ENCODE measurements at places on chromosomes 16 and 17.

DNA sequence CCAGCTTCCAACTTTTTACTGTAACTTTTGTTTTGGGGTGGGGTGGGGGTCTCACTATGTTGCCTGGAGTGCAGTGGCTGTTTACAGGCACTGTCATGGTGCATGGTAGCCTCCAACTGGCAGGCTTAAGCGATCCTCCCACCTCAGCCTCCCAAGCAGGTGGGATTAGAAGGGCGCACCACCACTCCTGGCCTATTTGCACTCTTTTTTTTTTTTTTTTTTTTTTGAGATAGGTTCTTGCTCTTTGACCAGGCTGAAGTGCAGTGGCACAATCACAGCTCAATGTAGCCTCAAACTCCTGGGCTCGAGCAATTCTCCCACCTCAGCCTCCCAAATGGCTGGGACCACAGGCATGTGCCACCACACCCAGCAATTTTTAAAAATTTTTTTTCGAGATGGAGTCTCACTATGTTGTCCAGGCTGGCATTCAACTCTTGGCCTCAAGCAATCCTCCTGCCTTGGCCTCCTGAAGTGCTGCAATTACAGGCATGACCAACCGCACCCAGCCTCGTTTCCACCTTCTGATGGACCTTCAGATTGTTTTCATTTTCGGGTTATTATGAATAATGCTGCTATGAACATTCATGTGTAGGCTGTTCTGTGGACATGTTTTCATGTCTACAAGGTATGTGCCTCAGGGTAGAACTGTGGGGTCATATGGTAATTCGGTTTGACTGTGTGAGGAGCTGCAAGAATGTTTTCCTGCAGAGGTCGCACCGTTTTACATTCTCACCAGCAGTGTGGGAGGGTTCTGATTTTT, 10.9 kb downstream of the TRAP1 start:
- no peak for DNase-seq

DNA sequence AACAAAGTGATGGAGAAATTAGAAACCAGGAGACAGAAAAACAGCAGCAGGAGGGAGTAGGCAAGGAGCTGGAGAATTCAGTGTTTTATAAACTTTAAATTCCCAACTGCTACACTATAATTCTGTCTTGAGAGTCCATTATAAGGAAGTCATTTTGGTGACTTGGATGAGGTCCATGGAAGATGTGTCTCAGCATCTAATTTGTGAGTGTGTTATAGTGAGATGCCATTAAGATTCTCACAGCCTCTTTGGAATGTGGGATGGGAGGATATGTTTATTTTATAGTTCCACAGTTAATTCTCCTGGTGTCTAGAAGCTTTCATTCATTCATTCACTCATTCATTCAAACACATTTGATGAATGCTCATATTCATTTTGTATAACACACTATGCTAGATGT, 206.0 kb upstream of the MYOCD start:
- no peak for DNase-seq

DNA sequence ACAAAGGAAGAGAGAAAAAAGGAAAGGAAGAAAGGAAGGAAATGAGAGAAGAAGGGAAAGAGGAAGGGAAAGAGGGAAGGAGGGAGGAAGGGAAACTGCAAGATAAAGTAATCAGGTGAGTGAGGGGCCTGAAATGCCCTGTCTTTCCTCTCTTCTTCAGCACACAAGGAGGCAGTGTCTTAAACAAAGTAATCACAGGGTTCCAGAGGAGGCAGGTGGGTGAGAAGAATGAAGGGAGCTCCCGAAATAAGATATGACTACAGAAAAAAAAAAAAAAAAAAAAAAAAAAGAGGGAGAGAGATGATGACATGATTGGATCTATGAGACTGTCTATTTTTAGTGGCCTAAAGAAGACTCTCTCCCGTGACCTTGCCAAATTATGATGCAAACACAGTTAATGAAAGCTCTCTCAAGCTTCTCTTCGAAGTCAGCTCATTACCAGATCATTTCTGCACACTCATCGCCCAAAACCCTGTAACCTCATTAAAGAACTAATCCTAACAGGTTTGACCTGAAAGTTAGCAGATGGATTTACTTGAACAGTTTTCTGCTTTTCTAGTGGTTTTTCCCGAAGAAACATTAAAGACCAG, 53.6 kb downstream of the CDH11 start:
- no peak for DNase-seq

GRCh38 chr16:4494746-4495490, 18.7 kb downstream of the HMOX2 start:
- DNase-seq: no peak

- DNase-seq: no peak
Measured at GRCh38 chr17:64384253-64385186, 6.1 kb downstream of the PECAM1 start.

- DNase-seq: no peak
Measured at GRCh38 chr17:79790805-79791734, 5.8 kb downstream of the CBX8 start.

DNA sequence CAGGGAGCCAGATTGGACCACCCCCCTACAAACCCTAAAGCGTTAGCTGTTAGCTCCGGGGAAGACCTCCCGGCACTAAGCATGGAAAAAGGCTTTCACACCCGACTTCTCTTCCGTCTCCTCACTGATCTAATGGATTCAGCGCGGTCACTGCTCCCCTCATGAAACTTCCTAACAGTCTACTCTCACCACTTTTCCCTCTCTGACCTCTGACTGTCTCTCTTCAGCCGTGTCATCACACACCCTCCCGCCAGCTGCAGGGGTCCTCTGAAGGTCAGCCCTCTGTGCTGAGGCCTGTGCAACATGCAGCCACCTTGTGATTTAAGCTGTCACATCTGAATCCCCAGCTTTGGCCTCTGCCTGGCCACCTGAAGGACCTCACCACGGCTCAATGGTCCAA, 15.7 kb downstream of the LYRM1 start:
- no peak for DNase-seq

DNA sequence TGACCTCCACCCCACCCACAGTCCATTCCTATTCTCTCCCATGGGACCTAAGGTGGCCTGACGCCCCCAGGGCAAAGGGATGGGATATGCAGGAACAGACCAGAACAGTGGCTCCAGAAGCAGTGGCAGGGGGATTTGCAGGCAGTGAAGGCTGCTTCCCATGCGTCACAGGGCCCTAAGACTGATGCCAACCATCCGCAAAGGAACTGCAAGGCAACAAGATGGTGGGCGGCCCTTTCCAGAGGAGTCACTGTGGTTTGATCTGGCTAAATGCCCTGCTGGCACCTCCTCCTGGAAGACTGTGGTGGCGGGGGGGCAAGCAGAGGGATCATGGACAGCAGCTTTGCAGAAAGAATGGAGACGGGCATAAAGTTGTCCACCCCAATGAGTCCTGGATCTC, 4.4 kb upstream of the SLC39A11 start:
- DNase-seq: peak; percentile 31

GRCh38 chr17:76540381-76541300, 797 bp downstream of the PRCD start:
- peak; percentile 98 for DNase-seq

- peak; percentile 71 for DNase-seq
Measured at GRCh38 chr17:80036715-80037477, 454 bp downstream of the CCDC40 start.

DNA sequence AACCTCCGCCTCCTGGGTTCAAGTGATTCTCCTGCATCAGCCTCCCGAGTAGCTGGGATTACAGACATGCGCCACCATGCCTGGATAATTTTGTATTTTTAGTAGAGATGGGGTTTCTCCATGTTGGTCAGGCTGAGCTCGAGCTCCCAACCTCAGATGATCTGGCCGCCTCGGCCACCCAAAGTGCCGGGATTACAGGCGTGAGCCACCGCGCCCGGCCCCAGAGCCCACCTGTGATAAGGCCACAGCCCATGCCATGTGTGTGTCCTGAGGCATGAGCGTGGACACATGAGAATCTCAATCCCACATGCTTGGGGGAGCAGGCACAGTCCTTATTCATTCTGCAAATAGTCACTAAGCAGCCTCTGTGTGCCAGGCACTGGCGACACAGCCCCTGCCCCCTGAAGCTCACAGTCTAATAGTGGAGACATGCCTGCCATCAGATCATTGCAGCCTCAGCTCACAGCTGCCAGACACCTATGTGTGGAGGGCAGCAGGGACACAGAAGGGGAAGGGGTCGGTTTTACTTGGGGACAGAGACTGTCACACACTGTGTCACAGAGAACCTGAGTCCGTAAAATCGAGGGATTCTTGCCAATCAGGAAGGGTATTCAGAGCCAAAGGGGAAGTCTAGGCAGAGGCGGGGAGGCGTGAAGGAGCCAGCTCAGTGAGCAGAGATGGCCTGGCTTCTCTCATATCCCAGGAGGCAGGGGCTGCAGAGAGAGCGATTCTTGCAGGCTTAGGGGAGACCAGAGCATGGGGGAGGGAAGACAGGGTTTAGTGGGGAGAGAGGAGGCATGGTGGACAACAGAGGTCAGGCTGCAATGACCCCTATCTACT, 9.4 kb upstream of the ABCC3 start:
- DNase-seq: peak; percentile 52

- DNase-seq: peak; percentile 50
Measured at GRCh38 chr17:28744972-28745785, 1.4 kb downstream of the TRAF4 start.

- no peak for DNase-seq
Measured at GRCh38 chr16:9821331-9821730, 360.9 kb downstream of the GRIN2A start.

- no peak for DNase-seq
Measured at GRCh38 chr17:18324140-18325050, 9.3 kb downstream of the SMCR8 start.

DNA sequence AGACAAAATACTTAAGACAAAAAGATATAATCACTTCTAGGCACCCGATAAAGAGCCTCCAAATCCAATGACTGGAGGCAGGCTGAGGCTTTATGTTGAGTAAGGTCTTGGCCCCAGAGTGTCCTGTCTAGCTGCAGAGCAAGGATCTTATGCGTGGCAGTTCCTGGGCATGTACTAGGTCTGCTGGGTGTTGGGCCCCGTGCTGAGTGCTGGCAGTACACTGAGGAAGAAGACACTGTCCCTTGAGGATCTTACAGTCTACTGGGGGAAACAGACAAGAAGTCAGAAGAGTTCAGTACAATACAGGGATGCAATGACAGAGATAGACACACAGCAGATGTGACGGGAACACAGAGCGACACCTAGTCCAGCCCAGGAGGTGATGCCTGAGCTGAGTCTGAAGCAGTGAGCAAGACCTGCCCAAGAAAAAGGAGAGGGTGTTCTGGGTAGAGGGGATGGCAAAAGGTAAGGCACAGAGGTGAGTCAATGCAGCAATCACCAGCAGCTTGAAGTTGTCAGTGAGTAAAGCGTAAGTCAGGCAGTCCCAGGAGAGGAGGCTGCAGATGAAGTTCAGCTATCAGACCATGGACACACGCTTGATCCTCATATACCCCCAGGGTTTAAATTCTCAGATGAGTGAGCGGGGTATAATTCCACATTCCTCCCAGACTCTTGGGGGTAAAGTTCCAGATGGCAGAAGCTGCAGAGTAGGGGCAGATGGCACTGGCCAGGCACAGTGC, 18.1 kb downstream of the MAP3K14 start:
- peak; percentile 37 for DNase-seq

- DNase-seq: no peak
Measured at GRCh38 chr17:59383893-59384292, 52.4 kb downstream of the YPEL2 start.

- DNase-seq: no peak
Measured at GRCh38 chr17:79185671-79186070, 111.0 kb downstream of the ENGASE start.

DNA sequence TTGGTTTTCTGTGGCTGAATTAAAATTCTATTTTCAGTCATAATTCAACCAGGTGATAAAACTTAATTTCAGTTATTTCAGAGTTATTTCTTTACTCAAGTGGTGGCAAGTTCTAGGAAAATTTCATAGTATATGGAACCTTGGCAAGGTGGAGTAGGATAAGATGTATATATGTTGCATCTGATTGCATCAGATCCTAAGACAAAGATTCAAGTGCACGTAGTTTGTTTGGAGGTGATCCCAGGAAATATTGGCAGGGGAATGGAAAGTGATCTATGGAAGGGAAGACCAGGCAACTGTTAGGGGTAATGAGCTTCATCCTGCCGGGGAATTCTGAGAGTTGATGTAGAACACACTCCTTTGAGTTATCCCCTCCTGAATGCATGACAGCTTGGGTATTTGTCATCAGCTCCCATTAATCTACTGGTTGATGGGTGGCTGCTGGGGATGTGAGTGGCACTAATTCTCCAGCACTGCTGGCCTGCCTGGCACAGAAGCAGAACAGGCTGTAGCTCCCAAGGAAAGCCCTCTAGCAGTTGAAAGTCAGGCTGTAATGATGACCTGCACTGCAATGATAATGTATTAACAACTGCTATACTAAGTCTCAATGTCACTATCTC, 52.2 kb upstream of the TOM1L1 start:
- no peak for DNase-seq

- no peak for DNase-seq
Measured at GRCh38 chr17:27268394-27269085, 25.4 kb upstream of the WSB1 start.

- no peak for DNase-seq
Measured at GRCh38 chr17:1644493-1645206, 882 bp downstream of the SCARF1 start.

DNA sequence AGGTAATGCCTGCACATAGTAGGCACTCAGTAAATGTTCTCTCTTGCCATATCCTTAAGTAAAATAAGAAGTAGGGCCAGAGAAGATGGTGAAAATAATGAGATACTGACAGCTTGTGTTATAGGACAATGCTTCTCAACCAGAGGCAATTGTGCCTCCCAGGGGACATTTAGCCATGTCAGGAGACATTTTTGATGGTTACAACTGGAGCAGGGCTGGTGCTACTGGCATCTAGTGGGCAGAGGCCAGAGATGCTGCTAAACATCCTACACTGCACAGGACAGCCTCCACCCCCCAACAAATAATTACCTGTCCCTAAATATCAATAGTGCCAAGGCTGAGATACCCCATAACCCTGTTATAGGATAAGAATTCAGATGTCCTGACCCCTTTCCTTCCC, 1.7 kb downstream of the RAD51D start:
- DNase-seq: peak; percentile 60

DNA sequence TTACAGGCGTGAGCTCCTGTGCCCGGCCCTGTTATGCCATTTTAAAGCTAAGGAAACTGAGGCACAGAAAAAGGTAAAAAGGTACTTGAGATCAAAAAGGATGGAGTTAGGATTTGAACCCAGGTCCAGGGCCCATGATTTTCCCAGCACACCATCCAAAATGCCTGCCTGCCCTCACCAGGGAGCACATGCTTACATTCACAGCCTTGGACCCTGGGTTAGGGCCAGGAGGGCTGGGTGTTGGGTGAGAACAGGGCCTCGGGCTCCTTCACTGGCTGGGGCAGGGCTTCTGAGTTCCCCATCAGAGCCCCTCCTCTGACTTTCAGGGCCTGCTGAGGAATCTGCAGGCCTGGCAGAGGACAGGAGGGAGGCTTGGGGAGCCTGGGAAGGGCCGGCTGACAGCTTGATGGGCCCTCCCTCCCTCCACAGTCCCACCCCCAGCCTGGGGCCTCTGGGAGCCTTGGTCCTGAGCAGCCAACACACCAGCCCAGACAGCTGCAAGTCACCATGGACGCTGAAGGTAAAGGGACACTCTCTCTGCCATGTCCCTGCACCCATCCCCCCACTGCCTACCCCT, at the start of gene QPRT:
QPRT (plus strand) TSS at position 490 of the 577 bp plus-strand sequence; CDS start at position 508, 18 bp downstream.
- DNase-seq: peak; percentile 90

GRCh38 chr16:85127379-85127723, 15.1 kb upstream of the CIBAR2 start:
- DNase-seq: no peak

Measured in BE2C (cell line).